ENCODE measurements at places on chromosomes 4 and X.

- DNase-seq = no peak
Measured at GRCh38 chrX:125883169-125883568, 282.9 kb downstream of the DCAF12L2 start.

DNA sequence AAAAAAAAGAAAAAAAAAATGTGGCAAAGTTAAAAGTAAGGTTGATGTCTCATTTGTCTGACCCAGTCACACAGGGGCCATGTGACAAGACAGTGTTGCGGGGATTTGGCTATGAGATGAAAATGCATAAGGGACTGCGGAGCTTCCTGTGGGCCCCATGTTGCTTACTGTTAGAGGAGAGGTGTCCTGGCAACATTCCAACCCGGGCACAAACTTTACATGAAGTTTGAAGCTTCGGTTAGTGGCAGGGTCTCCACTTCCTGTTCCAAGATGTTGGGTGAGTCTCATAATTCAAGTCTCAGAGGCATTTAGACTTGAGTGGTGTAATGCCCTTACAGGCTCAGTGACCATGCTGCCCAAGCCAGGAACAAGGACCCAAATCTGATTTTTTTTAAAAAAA is 111.3 kb downstream of the MAML3 start:
- no peak for DNase-seq

- peak; percentile 92 for DNase-seq
Measured at GRCh38 chr4:124454772-124455270, 257.7 kb downstream of the ANKRD50 start.

DNA sequence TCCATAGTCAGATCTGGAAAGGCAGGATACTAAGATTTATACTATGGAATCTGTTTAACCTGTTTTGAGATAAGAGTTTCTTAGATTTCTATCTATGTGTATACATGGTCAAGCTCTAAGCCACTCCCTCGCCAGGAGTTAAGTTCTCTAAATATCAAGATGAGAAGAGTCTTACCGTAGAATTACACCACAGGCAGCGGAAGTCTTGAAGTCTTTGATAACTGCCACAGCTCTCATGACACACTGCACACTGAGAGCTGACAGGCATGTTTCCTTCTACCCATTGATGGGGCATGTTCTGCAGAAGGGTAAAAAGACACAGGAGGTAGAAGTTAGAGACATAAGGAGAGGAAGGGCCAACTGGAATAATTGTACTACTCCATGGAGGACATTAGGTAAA is 67.7 kb downstream of the DGKK start:
- DNase-seq = peak; percentile 69

GRCh38 chrX:119156241-119156640 is 28.6 kb upstream of the KIAA1210 start:
- no peak for DNase-seq

DNA sequence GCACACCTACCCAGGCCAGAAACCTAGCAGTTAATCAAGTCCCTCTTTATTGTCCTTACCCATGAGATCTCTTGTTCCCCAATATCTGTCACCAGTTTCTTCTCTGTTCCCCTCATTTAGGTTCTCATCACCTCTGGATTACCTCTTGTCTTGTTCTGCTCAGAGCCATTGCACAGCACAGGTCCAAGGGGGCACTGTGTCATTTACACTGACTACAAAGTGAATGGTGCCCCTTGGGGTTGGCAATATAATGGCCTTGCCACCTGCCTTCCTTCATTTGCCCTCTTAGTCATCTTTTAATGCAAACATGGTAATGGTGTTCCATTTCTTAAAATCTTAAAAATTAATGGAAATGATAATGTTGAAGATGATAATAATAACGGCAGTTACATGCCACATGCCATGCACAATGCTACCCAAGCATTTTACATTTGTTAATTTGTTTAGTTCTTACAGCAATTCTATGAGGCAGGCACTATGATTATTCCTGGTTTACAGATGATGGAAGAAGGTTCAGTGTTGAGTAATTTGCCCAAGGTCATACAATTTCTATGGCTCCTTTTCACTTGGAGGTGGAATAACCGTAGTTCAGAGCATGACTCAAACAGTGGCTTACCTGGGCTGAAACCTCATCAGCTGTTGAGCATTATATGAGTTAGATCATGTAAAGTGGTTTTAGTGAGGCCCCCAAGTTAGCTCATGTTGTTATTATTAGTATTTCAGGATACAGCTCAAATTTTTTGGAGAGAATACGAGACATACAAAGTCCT is 117.9 kb downstream of the RASL11B start:
- DNase-seq = peak; percentile 9

DNA sequence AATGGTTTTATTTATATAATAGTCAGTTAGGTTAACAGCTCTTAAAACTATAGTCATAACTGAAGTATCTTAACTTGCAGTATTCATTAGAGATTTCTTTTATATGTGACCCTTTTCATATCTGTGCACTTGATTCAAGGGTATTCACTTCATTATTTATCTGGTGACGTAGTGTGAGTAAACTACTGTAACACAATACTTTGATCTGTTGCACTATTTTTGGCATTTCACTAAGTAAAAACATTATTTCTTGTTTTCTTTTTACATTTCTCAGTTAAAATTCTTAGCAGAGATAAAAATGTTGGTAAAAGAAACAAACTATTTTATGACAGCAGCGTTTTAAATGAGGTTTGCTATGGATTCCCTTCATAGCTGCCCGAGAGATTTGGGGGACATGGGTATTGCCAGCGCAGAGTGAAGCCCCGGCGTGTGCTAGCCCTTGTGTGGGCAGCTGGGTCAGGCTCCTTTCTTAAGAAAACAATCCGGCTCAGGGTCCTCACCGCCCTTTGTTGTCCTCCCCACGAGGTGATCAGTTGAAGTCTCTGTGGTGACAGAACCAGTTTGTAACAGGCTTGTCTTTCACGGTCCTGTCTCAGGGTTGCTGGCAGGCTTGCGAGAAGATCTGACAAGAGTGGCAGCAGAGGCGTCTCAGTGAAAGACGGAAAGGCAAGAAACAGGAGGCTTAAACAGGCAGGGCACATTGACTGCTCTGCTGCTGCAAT is 293.4 kb downstream of the BMPR1B start:
- no peak for DNase-seq

DNA sequence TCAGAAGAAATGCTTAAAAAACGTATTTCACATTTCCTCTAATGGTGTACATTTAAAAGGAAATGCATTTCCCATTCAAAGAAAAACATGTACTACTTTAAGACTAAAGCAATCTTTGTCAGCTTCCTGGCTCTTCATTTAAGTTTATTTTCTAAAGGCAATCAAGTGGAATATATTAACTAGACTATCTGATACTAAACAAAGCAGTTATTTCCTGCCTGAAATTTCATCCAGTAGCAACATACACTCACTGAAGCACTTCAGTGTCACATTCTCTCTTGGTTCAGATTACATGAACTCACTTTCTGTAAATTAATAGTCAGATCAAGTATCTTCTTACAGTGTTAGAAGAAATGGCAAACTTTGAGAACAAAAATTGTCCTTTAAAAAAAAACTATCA is 42.5 kb downstream of the LRBA start:
- no peak for DNase-seq

GRCh38 chrX:77977095-77977494 is 7.7 kb upstream of the PGAM4 start:
- no peak for DNase-seq

DNA sequence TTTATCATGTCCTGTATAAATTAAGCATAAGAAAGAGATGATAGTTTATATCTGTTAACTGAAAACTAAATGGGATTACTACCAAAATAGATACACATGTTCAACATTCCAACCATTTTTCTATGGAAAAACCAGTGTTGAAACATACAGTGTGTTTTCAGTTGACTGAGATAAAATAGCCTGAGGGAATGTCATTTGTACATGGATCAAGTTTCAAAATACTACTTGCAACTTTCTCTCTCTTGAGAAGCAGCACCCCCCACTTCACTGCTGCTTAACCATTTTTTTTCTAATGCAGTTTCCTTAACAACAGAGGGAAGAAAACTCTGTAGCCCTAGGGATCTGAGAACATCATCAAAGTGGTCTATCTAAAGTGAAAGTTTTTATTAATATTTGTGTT is 70.8 kb downstream of the NPNT start:
- peak; percentile 68 for DNase-seq

DNA sequence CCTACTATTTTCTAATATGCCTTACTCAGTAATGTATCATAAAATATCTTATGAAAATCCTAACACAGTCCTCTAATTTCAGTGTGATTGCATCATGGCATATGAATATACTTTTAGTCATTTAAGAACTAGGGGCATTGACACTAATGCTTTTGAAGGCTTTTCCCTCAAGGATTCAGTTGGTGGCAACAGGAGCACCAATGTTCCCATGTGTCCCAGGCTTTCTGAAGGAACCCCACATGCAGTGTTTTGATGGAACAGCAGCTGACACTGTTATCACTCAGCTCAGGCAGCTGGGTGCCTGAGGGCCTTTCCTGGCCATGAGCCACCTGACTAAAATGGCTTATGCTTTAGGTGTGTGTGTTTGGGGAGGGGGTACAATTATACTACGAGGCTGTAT is 348.3 kb downstream of the ARHGAP24 start:
- no peak for DNase-seq

DNA sequence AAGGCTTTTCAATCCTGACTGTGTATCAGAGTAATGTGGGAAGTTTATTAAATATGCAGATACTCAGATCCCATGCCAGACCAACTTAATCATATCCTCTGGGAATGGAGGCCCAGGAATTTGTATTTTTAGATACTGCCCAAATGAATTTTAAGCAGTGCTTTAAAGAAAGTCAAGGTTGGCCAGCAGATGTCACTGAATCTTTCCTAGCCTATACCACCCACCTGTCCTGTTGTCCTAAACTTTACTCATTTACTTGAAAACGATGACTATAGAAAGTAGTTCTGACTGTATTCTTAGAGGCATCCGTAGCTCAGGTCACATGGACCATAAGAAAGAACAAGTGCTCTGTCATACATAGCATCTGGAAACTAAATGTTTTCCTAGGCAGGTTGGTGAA is 79.9 kb downstream of the AMOT start:
- DNase-seq = no peak

GRCh38 chr4:5883916-5884315 is 9.0 kb downstream of the CRMP1 start:
- DNase-seq = no peak

DNA sequence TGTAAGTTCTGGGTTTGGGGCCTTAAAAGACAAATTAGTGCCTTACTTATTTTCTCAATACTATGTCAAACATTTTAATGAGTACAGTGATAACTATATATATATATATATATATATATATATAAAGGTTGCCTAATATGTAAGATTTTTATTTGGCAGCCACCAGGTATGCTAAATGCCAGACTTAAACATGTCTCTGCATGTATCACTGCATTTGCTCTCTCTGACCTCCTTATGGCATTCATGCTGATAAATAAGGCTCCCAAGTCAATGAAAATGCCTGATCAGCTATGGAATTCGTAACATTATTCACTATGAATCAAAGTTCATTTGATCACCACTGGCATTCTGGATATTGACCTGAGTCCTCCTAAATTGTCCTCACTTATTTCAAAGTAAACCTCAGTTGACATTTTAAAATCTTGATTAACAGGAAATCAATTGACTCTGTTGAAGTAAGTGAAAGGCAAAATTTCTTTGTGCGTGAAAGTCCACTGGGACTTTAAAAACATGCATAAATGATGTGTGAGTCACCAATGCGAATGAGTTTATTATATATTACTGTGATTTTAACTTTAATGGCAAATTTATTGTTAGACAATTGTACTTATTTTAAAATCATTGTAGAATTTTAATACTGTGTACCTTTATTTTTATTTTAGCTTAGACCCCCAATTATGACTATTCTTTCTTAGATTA is 29.2 kb upstream of the AREG start:
- DNase-seq = no peak

- DNase-seq = peak; percentile 46
Measured at GRCh38 chrX:97168646-97169045, 284.9 kb downstream of the RPA4 start.

DNA sequence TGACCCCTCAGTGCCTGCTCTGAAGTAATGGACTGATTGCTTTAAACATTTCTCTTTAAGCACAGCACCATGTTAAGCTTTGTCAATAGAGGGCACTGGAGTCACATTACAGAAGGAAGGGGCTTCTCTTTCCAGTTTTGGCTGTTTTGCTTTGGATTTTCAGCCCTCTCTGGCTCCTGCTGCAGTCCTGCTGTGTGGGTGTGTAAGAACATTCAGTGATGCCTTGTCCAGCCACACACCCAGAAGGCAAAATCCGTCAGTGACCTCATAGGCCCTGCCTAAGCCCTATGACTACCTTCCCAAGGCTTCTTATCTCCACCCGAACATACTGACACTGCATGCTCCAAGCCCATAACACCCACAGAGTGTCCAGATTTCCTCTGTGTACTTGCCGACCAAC is 215.3 kb upstream of the CTSO start:
- DNase-seq = peak; percentile 97

GRCh38 chr4:14767142-14767541 is 235.1 kb upstream of the CPEB2 start:
- no peak for DNase-seq

- DNase-seq = no peak
Measured at GRCh38 chrX:45472968-45473367, 272.3 kb upstream of the DIPK2B start.

- DNase-seq = peak; percentile 82
Measured at GRCh38 chrX:52979993-52980392, 21.7 kb upstream of the FAM156A start.

DNA sequence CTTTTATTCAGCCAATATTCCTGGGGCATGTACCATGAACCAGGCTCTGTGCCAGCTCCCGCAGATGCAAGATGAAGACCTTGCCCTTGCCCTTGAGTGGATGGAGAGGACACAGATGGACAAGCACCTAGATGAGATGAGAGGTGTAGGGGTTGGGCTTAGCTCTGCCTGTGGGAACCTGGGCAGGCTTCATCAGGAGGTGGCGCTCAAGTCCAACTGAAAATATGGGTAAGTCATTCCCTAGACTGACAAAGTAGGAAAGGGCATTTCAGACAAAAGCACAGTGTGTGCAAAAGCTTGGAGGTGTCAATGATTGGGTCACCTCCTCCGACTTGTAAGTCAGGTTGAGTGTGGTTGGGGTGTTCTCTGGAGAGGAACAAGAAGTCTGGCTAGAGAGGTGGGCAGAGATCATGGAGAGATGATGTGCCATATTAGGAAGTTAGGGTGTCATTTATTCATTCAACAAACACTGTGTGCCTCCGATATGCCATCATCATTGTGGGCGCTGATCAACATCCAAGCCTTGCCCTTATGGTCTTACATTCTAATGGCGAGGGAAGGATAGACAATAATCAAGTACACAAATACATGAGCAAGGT is 64.6 kb downstream of the ANAPC4 start:
- DNase-seq = peak; percentile 82

- DNase-seq = peak; percentile 85
Measured at GRCh38 chr4:47836641-47837093, 1.2 kb downstream of the CORIN start.

- no peak for DNase-seq
Measured at GRCh38 chrX:154733066-154733425, 17.8 kb downstream of the GAB3 start.

- no peak for DNase-seq
Measured at GRCh38 chr4:158053086-158053485, 119.7 kb downstream of the GASK1B start.

DNA sequence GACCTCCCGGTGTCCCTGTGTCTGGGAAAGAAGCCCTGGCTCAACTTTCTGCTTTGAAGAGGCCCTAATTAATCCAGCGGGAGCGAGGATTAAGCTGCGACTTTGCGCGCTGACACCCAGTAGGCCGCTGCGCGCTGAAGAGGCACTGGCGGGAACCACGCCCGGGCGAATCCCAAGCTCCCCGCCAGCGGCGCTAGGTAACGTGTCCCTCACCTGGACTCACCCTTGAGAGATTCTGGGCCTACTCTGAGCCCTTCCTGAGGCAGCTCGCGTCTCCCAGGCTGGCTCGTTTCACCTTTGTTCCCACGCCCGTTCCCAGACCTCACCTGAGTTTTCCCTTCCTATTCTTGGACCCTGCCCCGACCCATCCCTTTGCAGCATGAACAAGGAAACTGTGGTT is 616 bp upstream of the KLHL34 start:
- DNase-seq = no peak
